K562 (cell line): ENCODE measurements at places on chromosomes 7 and 10. TPM values are rescaled to one million over a fixed set of nuclear protein-coding genes. Genes with fewer than 3 reads are reported as not detected.

DNA sequence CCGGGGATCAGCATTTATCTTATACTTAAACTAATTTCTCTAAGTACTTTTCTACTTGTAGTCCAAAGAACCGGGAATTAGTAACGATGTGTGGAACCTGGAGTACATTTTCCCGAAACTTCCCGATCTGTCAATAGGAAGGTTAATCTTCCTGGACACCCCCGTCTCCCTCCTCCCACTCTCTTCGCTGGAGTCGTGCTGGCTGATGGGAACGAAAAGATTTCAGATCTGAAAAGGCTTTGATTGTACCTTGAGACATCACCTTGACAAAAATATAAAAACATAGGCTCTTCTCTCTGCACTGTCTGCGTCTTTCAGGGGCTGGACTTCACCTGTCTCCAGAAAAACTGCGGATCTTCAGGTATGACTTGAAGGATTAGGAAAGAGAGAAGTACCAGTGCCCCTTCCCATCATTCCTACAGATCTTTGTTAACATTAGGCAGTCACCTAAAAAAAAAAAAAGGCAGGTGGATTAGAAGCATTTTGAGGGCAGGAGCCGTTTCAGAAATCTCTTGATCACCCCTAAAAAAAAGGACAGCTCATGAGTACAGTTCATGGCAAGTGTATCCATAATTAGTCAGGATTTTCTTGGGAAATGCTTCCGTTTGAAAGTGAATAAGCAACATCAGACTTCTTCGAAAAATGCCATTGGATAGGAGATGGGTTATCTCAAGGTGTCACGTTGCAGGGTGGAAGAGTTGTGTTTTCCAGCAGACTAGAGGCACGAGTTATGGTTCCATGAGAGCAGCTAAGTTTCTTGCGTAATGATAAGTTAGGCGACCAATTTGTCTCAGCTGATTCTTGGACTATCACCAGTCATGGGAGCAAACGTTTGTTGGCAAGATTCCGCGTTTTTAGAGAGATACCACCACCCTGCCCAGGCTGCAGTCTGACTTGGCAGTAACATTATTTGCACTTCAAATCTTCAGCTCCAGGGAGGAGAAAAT, 7.8 kb upstream of the BAMBI start:
- peaks cover 6% of the 10 kb centered on the region for H3K4me1 ChIP-seq
- DNase-seq = no peak
- H3K36me3 ChIP-seq = no peaks in the 10 kb centered on the region
- H3K27ac ChIP-seq = no peak overlapping the region
- no peak overlapping the region for H3K4me3 ChIP-seq
- no peaks in the 10 kb centered on the region for H3K27me3 ChIP-seq

DNA sequence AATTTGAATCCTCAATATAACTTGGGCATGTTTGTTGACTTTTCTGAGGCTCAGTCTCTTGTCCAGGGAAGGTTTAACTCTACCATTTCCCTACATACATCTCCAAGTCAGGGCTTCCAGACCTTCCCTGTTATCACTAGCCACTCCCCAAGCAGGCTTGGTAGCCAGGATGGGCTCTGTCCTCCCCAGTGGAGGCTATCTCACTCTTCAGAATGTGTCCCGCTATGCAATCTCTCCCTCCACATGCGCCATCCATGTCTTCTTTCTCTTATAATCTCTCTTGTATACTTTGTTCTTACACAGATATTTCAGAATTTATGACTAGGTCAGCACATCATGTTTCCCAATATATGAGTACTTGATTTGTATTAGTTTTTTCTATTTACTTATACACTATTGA, 310.4 kb downstream of the HGF start:
- no peaks in the 10 kb centered on the region for H3K36me3 ChIP-seq
- no peaks in the 10 kb centered on the region for H3K27me3 ChIP-seq
- no peak for DNase-seq
- peaks cover 8% of the 10 kb centered on the region; the same call in 1 of the 3 replicates for H3K4me1 ChIP-seq
- H3K4me3 ChIP-seq = no peak overlapping the region

- H3K27me3 ChIP-seq = no peaks in the 10 kb centered on the region
- H3K4me1 ChIP-seq = no peaks in the 10 kb centered on the region
- no peak overlapping the region for H3K27ac ChIP-seq
- no peak overlapping the region for H3K4me3 ChIP-seq
- no peak for DNase-seq
These were observed 1079.0 kb downstream of the KCNMA1 start for GRCh38 chr10:76558586-76558985.

- peaks cover 13% of the 10 kb centered on the region; the same call in 1 of the 2 replicates for H3K27me3 ChIP-seq
- no peaks in the 10 kb centered on the region for H3K36me3 ChIP-seq
- no peak overlapping the region for H3K4me3 ChIP-seq
- no peak for DNase-seq
These were observed 59.6 kb downstream of the ZNF800 start for GRCh38 chr7:127332880-127333279.

- no peaks in the 10 kb centered on the region for H3K4me1 ChIP-seq
- no peak overlapping the region for H3K27ac ChIP-seq
- no peak for DNase-seq
- H3K4me3 ChIP-seq = no peak overlapping the region
- no peaks in the 10 kb centered on the region for H3K36me3 ChIP-seq
- no peaks in the 10 kb centered on the region for H3K27me3 ChIP-seq
These were observed 39.4 kb downstream of the FBXW4 start for GRCh38 chr10:101655570-101655969.

DNA sequence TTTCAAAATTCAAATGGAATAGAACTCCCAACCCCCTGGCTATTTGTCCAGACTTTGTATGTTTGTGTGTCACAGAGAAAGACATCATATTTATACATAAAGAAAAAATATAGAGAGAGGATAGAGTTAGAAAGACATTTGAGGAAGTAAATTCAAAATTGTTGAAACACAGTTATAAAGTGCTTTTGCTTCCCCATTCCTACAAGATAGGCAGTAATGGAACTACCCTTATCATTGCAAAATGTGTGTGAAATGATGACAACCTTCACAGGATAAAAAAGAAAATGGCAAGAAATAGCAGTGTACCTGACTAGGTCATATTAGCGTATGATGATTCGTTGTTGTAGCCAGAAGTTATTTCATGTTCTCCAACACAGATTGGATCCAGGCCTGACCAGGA, 63.1 kb downstream of the FZD1 start:
- no peaks in the 10 kb centered on the region for H3K27me3 ChIP-seq
- H3K36me3 ChIP-seq = no peaks in the 10 kb centered on the region
- H3K4me1 ChIP-seq = peaks cover 4% of the 10 kb centered on the region; the same call in 2 of the 3 replicates
- no peak for DNase-seq
- no peak overlapping the region for H3K4me3 ChIP-seq

DNA sequence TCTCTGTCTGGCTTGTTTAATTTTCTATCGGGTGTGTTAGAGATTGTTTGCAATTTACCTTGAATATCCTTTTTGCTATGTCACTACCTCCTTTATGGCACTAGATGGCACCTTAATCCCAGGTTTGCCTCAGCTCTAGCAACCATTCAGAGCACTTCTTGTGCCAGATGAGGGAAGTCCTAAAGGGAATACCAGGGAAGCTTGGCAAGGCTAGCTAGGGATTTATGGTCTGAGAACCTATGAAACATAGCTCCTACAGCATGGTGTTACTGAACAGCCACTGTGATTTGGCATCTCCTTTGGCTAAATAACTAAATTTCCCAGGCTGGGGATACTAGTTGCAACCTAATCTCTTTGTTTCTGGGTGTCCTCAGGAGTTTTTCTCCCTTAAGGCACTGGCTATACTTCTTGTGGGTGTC, 69.0 kb upstream of the VOPP1 start:
- no peak overlapping the region for H3K27ac ChIP-seq
- peak; percentile 35 for DNase-seq
- no peaks in the 10 kb centered on the region for H3K36me3 ChIP-seq
- H3K4me1 ChIP-seq = no peaks in the 10 kb centered on the region
- H3K27me3 ChIP-seq = peaks cover 8% of the 10 kb centered on the region

DNA sequence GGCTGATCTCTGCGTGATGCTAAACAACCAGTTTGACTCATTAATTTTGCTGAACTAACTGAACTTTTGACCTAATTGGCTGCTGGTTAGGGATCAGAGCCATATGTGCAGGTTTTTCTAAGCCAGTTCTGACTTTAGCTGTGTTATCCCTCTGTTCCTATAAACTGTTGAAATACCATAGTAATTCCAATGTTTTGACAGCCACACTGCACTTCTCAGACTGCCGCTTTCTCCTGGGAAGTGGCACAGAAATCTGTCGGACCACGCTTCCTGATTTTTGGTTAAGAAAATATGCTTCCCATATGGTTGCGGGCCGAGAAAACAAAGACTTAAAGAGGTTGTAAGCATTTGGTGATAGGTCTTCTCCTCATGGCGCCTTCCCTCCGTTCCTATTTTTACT, 42.3 kb downstream of the TBXAS1 start:
- no peak overlapping the region for H3K27ac ChIP-seq
- no peak for DNase-seq
- no peaks in the 10 kb centered on the region; the same call in 1 of the 2 replicates for H3K4me1 ChIP-seq
- no peaks in the 10 kb centered on the region for H3K27me3 ChIP-seq
- H3K4me3 ChIP-seq = no peak overlapping the region
- no peaks in the 10 kb centered on the region for H3K36me3 ChIP-seq

- no peaks in the 10 kb centered on the region for H3K4me1 ChIP-seq
- no peak overlapping the region for H3K27ac ChIP-seq
- no peaks in the 10 kb centered on the region for H3K36me3 ChIP-seq
- no peak for DNase-seq
- no peaks in the 10 kb centered on the region for H3K27me3 ChIP-seq
These were observed 712.2 kb upstream of the GHITM start for GRCh38 chr10:83427101-83427500.

- no peak overlapping the region for H3K27ac ChIP-seq
- H3K36me3 ChIP-seq = no peaks in the 10 kb centered on the region
- DNase-seq = no peak
- H3K4me1 ChIP-seq = no peaks in the 10 kb centered on the region; the same call in 1 of the 2 replicates
- H3K27me3 ChIP-seq = peaks cover 4% of the 10 kb centered on the region; the same call in 1 of the 2 replicates
- H3K4me3 ChIP-seq = no peak overlapping the region
These were observed 55.6 kb downstream of the C10orf120 start for GRCh38 chr10:122643931-122644534.

GRCh38 chr7:79529881-79530235, 76.4 kb upstream of the MAGI2 start:
- no peak overlapping the region for H3K4me3 ChIP-seq
- DNase-seq = no peak
- no peaks in the 10 kb centered on the region for H3K27me3 ChIP-seq
- H3K27ac ChIP-seq = no peak overlapping the region
- H3K36me3 ChIP-seq = no peaks in the 10 kb centered on the region

DNA sequence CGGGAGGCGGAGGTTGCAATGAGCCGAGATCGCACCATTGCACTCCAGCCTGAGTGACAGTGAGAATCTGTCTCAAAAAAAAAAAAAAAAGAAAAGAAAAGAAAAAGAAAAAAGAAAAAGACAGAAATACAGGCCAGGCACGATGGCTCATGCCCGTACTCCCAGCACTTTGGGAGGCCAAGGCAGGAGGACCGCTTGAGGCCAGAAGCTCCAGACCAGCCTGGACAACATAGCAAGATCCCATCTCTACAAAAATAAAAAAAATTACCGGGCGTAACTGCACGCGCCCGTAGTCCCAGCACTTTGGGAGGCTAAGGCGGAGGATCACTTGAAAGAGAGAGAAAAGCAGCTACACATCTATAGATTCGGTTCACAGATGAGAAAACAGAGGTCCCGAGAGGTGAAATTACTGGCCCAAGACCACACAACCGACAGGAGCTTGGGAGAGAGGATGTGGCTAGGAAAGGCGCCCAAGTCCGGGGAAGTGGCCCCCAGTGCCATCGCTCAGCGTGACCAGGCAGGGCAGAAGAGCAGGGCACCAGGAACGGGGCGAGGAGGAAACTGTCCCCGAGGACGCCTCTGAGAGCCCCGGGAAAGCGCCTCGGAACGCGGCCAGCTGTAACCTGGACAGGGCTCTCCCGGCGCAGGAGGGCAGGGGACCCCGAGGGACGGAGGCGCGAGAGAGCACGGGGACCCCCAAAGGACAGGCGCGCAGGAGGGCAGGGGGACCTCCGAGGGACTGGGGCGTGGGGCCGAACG, 612 bp downstream of the SNX8 start:
- peaks cover 10% of the 10 kb centered on the region; the same call in 2 of the 3 replicates for H3K36me3 ChIP-seq
- peaks cover 33% of the 10 kb centered on the region for H3K4me1 ChIP-seq
- no peak for DNase-seq
- peak overlapping the region; percentile 77 for H3K27ac ChIP-seq
- peak overlapping the region; percentile 91 for H3K4me3 ChIP-seq

DNA sequence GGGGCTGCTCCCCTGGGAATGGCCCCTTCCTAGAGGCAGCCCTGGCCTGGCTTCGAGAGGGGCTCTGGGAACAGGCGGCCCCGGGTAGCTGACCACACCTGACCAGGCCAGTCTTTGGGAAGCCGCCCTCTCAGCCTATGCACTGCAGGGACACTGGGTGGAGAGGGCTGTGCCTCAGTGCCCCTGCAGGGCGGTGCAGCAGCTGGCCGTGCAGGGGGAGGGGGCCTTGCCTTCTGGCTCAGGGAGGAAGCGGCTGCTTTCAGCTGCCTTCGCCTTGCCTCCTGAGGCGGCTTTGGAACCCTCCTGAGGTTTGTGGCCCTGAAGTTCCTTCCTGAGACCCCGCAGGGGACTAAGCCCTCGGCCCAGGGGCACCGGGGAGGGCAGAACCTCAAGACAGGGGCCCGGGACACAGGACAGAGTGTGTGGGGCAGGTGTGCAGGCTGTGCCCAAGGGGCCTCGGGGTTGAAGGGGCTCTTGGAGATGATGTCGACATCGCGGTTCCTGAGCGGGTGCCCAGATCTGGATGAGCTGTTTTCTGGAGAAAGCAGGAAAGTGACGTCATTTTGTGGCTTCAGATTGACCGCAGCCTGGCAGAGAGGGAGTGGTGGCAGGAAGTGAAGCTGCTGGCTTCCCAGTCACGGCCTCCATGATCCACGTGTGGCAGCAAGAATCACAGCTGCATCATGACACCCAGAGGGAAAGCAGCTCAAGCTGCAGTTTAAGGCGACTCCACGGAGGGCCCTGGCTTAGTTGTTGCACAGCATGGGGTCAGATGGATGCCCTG, 17.7 kb downstream of the ADAM8 start:
- H3K36me3 ChIP-seq = no peaks in the 10 kb centered on the region
- no peak overlapping the region for H3K4me3 ChIP-seq
- H3K27me3 ChIP-seq = no peaks in the 10 kb centered on the region
- no peak for DNase-seq
- H3K27ac ChIP-seq = no peak overlapping the region

GRCh38 chr7:80185571-80185970, 50.9 kb downstream of the GNAI1 start:
- H3K27ac ChIP-seq = no peak overlapping the region
- H3K27me3 ChIP-seq = no peaks in the 10 kb centered on the region
- H3K36me3 ChIP-seq = no peaks in the 10 kb centered on the region
- H3K4me1 ChIP-seq = no peaks in the 10 kb centered on the region
- DNase-seq = no peak

Gene ZNF365
- 0.04 TPM in 1 of 2 replicates, not detected in the other for total RNA-seq

Gene CACNB2
- total RNA-seq = 0.09 TPM in 1 of 2 replicates, not detected in the other

Gene INTS1
- total RNA-seq = 105 and 119 TPM in 2 replicates

Gene TLX1
- total RNA-seq = 0.33 and 0.47 TPM in 2 replicates

Gene TCAF2
- total RNA-seq = 4.1 and 4.9 TPM in 2 replicates

Gene UNC5B
- 7.6 and 8.4 TPM in 2 replicates for total RNA-seq

Gene TDRD1
- not detected in 2 replicates for total RNA-seq
